ENCODE measurements at places on chromosomes 6 and 20.

- DNase-seq, result no peak
These were observed 29.9 kb downstream of the EZR start for GRCh38 chr6:158789115-158789917.

GRCh38 chr6:72822023-72822422 lies 200.2 kb downstream of the KCNQ5 start:
- DNase-seq, result no peak

DNA sequence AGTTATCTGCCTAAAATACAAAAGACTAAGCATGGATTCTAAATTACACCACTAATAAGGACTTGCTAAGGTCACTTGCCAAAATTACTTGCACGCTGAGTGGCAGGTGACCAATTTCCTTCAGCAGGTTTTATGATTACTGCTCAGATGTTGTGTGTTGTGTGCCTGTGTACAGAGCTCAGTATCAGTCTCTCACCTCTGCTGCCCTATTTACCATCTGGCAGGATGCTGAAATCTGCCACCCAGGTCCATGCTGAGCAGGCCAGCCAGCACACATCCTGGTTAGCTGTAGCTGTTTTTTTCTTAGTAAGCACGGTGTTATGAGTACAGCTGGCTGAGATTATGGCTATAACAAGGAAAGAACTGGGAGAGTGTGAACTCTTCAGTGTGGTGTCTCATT lies 34.0 kb downstream of the ELOVL4 start:
- DNase-seq, result no peak

DNA sequence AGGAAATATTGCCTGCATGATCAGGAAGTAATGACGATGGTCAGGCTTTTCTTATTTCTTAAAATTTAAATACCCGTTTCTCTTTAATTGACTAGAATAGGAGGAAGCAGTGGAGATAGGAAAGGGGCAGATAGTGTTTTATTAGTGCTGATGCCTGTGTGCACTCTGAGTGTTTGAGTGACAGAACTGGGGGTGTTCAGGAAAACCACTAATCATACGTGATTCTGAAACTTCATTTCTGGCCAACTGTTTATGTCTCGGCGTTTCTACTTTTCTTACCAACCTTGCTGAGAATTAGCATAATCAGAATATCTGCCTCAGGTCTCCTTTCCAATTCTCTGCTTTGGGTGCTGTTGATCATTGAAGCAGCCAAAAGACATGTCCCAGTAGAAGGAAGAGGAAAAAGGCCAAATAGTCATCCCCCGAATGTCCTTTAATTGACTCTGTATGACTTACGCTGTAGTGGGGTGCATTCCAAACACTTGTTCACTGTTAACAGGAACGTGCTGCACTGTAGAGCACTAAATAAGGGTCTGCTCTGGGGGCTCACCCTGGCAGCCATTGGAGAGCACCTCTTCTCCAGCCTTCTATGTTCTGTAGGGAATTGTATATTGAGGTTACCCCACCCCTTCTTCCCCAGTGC lies 152.9 kb downstream of the JARID2 start:
- DNase-seq, result no peak

Measured in vagina (tissue), 2 donors.